ENCODE measurements at places on chromosomes 7 and 10.

GRCh38 chr7:11665357-11665756 lies 166.6 kb downstream of the THSD7A start:
- DNase-seq, result no peak

DNA sequence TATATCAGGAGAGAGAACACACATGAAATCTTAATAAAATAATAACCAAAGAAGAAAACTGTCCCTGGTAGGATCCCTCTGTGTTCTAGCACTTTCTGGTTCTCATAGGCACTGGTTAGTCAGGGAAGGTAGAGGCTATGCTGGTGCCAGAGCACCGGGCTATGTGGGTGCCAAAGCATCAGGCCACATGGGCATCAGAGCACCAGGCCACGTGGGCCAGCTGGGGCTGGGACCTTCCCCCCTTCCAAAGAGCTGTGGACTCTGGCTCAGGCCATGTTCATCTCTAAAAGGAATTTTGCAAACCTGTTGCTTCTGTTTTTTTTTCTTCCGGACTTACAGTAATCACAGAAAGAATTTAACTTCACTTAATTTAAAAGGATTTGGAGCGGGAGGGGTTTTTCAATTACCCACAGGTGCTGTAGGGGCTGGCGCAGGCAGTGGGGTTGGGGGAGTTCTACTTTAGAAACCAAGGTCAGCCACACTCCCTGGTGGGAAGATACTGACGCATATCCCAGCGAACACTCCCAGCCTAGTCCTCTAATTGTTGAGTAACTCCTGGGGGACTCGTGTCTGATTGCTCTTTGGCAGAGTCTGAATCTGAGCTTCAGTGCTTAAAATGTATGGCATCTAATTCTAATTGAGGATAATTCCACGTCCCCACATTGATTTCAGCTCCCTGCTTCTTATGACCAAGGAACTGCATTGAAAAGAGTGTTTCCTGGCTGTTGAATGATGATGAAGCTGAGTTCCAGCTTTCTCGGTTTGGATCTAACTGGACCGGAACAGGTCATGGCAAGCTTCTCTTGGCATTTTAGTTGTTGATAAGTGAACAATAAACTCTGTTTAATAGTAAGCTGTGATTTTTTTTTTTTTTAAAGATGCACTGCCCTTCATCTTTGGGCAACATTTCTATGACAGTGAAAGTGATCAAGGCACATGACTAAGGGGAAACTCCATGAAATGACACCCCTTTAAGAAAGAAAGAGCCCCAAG lies 110.7 kb upstream of the FZD8 start:
- peak; percentile 57 for DNase-seq

DNA sequence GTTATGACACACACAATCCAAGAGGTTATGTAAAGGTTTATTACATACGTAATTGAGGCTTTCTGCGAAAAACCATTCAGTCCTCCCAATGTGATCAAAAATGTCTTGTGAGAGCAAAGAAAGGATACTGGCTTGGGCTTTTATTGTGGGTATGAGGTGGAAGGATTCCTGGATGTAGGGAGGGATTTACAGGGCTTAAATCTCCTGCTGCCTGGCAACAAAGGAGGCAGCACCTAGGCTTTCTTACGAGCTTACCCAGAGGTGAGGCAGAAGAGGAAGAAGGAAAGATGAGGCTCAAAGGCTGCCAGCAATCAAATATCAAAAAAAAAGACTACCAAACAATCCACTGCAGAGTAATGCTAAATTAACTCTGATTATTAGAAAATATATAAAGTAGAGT lies 1149.5 kb upstream of the POT1 start:
- no peak for DNase-seq

GRCh38 chr10:7308826-7309225 lies 102.0 kb downstream of the SFMBT2 start:
- no peak for DNase-seq

DNA sequence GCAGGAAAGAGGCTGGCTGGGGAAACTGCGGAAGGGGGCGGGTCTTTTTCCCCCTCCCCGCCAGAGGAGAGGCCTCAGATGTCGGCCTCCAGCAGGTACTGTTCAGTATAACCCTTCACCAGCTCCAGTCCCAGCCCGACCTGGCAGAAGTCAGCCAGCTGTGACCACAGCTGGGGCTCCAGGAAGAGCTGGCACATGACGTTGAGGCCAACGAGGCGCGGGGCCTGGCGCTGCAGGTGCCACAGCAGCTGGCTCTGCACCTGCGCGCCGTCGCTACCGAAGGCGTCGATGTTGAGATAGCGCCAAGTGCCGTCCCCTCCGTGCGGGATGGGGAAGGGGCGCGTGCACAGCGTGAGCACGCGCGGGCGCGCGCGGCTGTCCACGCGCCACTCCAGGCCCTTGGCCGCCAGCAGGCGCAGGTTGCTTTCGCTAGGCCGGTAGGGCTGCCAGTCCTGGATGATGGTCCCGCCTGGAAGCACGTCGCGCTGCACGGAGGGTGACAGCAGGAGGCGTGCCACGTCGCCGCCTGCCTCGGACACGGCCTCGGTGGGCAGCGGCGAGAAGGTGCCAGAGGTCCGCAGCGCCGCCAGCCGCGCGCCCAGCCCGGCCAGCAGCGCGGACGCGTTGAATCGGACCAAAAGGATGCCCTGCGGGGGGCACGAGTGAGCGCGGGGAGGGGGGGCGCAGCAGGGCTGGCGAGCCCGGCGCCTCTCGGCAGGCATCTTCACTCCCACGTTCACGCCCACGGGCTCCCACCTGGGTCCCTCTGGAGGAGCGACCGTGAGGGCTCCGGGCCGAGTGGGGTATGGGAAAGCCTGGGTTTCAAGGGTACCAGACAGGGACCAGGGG lies 6.9 kb upstream of the VGF start:
- DNase-seq, result no peak

GRCh38 chr7:54392935-54393334 lies 149.2 kb upstream of the VSTM2A start:
- peak; percentile 1 for DNase-seq

DNA sequence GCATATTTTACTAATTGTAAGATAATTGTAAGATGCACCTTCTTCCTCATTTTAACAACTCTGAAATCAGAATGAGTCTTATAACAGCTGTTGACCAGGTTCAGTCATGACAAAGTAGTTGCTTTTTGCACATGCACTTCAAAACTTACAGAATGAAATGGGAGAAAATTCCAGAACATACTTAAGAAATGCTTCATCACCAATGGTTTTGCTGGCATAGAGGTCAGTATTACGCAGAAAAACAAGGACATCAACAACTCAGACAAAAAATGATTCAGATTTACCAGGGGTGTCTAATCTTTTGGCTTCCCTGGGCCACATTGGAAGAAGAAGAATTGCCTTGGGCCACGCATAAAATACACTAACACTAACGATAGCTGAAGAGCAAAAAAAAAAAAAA lies 13.3 kb downstream of the COL28A1 start:
- DNase-seq, result peak; percentile 28

DNA sequence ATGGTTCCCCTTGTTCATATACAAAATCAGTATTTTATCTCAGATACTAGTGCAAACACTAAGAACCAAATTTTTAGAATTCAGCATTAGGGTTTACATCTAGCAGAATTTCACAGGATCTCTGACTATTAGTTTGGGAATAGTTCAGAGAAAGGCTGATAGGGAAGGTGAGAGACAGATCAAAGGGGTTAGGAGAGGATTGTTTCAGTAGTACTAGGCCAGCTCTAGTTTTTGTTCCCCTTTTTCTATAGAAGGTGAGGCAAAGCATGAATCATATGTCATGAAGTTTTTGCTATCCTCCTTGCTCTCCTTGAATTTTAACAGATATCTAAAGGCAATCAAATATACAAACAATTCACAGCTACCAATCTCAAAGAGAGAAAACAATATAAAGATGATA lies 26.1 kb upstream of the CTNNA3 start:
- no peak for DNase-seq

DNA sequence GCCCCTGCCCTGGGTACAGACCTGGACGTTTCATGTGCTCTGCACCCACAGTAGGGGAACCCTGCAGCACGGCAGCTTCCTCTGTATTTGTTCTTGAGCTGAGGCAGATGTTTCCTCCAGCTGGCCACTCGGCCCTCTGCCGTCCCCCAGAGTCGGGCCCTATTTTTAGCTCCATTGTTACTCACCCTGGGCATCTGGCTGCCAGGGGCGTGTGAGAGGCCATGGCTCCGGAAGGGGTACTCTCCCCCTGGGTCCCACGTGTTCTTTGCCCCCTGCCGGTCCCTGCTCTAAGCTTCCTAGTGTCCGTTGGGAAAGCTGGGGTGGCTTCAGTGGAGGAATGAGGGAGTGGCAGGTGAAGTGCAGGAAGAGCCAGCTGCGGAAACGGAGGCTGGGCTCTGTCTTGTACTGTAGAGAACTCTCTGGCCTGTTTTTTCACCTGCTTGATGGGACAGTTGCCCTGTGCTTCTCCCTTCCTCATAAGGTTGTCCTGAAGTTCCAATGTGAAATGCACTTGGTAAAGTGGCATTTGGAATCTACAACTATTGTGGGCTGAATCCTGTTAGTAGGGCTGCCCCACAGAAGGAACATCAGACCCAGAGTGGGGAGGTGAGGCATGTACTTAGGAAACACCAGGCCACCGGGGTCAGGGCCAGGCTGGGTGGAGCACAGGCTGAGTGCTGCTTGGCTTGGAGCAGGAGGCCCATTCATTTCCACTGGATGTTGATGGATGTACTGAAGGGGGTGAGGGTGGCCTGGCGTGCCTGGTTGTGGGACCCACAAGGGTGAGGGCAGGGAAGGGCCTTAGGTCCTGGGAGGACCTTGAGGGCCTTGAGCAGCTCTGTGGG lies 30.6 kb downstream of the PALD1 start:
- peak; percentile 40 for DNase-seq

- no peak for DNase-seq
Observed at GRCh38 chr7:22861576-22861975, 38.9 kb upstream of the TOMM7 start.

DNA sequence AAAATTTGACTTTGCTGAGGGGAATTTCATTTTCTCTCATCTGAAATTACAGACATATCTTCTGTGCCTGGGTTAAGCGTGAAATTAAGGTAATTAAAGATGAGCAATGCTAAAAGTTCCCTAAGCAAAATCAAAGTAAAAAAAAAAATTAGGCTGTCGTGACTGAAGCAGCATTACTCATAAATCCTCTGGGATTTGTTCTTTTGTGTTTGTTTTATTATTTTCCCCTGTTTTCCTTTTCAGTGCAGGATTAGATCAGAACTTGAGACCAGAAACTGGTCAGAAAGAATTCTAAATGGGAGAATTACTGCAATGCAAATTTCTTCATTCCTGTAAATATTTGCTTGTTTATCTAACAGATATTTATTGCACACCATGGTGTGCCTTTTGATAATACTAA lies 141.4 kb upstream of the BET1 start:
- DNase-seq, result peak; percentile 60

DNA sequence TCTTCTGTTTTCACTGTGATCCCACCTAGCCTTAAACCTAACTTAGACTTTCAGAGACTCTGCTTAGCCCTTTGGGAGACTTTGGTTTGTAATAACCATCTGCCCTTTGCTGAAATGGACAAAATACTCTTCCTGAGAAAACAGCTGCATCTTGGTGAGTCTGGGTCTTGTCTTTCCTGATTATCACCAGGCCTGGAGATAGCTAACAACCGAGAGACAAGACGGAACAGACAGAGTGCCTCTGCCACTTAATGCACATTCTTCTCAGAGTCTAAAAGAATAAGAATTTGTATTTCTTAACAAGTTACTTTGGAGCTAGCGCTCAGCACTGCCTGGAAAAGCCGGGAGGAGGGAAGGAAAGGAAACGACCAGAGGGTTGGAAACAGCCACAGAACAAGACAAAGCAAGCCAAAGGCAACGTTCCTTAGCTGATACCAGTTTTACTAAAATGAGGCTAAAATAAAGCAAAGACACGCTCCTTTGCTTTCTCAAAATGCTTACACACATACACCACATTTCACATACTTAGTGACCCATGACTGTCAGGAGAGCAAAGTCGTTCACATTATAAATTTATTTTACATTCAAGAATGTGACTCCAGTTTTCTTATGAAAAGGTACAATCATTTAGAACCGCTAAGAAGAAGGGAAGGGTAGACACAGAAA lies 70.3 kb upstream of the DGKI start:
- no peak for DNase-seq

DNA sequence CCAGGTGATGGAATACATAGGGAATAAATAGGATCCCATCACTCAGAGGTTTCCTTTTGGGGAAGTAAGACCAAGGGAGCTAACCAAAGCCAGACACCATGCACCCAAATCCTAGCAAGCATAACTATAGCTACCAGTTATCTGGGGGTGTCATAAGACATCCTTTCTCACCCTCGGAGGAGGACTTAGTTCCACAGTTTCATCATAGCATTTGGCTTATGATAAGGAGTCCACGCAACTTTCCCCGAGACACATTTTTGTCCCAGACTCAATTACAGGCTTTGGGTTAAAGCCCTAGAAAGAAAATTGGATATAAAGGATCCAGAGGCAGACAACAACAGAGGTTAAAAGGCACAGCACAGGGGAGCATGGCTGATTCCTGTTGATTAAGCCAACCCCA lies 442.9 kb downstream of the HTR7 start:
- DNase-seq, result peak; percentile 60

DNA sequence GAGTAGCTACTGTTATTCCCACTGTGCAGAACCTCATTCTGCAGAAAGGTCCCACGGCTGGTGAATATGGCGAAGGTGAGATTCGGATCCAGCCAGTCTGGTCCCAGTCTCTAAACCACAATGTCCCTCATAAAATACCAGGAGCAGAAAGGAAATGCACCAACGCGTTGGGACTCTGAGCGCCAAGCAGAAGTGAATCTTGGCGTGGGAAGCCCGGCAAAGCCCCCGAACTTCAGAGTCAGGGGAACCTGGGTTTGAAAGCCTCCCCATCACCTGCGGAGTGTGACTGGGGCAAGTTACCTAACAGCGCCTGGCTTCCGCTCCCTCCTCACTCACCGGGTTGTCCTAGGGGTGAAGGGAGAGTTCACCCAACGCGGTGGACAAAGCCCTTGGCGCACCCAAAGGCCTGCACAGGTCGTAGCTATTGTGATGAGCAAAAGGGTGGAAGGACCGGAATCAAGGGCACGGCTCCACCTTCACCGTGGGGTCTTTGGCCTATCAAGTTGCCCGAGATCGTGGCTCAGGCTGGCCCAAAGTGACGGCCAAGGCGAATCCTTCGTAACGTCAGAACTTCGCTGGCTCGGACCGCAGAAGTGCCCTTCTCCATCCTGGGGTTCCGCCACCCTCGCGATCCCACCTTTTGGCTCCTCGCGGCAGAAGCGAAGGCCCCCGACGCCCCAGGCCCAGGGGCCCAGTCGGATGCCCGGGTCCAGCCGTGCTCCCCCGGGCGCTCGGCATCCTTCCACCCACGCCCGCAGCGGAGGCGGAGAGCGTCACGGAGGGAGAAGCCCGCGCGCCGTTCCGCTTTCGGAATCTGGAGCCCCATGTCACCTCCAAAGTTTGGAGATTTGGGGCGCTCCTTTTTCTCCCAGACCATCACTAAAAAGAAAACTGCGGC lies 811 bp downstream of the RGS10 start:
- DNase-seq, result no peak

GRCh38 chr10:98076086-98076485 lies 45.7 kb upstream of the CRTAC1 start:
- no peak for DNase-seq

GRCh38 chr7:44564606-44565005 lies 9.1 kb downstream of the DDX56 start:
- DNase-seq, result no peak

DNA sequence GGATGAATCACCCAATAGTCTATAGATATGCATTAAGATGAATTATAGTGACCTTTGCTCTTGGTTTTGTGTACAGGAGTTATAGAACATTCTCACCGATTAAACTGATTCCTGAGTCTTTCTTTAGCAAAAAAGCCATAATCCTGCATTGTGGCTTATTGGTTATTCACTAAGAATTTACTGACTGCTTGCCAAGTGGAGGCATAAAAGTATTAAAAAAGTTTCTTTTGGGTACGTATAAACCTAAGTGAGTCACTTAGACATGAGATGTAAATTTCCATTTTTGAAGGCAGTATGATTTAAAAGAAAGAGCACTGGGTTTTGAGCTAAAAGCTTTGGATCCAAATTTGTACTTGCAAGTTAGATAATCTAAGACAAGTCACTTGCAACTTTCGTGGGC lies 100.7 kb downstream of the CDK6 start:
- peak; percentile 34 for DNase-seq

All from cardiac fibroblast (primary cell).